ENCODE measurements at places on chromosomes 7 and 10. TPM values are rescaled to one million over a fixed set of nuclear protein-coding genes. Genes with fewer than 3 reads are reported as not detected.

Gene TRUB1
- total RNA-seq: 21.4 TPM

DNA sequence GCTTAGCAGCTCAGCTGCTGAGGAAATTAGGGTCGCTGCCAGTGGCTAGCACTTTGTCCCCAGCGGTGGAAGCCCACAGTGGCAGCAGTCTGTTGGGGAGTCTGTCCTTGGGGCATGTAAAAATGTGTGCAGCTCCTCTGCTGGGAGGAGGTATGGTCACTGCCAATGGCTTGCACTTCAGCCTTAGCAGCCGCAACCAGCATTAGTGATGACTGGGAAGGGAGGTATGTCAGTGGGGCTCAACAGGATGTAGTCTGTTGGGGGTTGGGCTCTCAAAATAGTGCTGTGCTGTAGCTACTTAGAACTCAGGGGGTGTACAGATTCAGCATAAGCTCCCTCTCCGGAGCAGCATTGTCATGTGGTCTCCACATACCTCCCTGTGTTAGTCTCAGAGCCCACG is 189.9 kb downstream of the ZEB1 start:
- DNase-seq: no peak

- DNase-seq: no peak
These were observed 34.7 kb downstream of the PTPN12 start for GRCh38 chr7:77571801-77572200.

- DNase-seq: no peak
These were observed 104.0 kb downstream of the PLXDC2 start for GRCh38 chr10:19920075-19920726.

Gene SPDYE8
- total RNA-seq: not detected

DNA sequence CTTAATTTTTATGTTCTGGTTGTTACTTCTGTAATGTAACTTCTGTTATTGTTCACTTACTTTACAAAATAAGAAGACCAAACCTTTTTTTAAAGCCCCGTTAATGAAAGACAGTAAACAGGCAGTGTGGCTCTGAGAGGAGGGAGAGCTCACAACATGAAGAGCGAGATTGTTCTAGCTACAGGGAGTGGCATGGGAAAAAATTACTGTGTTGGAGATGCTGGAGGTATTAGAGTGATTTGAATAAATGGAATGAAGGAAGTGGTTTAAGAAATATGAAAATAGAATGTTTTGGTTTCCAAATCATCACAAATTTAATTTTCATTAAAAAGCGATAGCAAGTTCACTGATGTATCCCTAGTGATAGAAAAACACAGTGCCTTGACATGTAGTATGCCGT is 31.8 kb downstream of the REEP3 start:
- DNase-seq: no peak

Gene CDHR1
- not detected for total RNA-seq

DNA sequence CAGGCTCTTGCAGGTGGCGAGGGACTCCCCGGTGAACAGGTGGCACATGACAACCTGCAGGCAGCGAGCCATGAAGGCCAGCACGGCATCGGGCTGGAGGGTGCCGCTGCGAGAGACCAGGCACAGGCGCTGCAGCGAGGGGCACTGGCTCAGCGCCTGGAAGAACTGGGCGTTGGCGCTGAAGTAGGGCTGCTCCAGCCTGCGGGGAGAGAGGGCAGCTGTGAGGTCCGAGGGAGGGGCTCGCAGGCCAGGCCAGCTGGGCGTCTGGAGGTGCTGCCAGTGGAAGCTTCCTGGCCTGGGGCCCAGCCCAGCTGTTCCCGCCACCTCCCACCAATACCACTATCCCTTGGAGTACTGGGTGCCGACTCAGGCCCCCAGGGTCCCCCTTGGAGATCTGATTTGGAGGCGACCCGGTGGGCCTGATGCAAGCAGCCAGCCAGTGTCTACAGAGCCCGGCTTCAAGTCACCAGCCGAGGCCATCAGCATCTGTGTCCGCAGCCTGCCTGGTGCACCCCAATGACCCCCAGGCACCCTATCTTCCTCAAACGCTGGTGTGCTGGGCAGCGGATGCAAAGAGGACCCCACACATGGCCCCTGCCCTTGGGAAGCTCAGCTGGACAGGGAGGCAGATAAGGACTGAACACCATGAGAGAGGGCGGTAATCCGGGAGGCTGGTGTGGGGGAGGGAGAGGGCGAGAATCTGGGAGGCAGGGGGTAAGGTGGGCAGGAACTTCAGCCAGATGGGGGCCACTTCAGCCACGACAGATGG is 67.8 kb upstream of the TNRC18 start:
- no peak for DNase-seq

- DNase-seq: no peak
These were observed 230.8 kb upstream of the NPVF start for GRCh38 chr7:25459057-25459456.

Gene PRKAR2B
- total RNA-seq: 0.44 TPM

- no peak for DNase-seq
These were observed 61.3 kb downstream of the CARD11 start for GRCh38 chr7:2982401-2982800.

DNA sequence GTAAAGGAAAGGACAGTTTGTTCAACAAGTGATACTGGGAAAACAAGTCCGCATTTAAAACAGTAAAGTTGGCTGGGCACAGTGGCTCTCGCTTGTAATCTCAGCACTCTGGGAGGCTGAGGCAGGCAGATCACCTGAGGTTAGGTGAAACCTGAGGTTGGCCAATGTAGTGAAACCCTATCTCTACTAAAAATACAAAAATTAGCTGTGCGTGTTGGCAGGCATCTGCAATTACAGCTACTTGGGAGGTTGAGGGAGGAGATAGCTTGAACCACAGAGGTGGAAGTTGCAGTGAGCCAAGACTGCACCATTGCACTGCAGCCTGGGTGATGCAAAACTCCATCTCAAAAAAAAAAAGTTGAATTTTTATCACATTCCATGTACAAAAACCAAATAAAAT is 35.7 kb downstream of the ZNF92 start:
- DNase-seq: no peak

GRCh38 chr7:73602721-73603651 is 21.3 kb downstream of the MLXIPL start:
- peak; percentile 26 for DNase-seq

DNA sequence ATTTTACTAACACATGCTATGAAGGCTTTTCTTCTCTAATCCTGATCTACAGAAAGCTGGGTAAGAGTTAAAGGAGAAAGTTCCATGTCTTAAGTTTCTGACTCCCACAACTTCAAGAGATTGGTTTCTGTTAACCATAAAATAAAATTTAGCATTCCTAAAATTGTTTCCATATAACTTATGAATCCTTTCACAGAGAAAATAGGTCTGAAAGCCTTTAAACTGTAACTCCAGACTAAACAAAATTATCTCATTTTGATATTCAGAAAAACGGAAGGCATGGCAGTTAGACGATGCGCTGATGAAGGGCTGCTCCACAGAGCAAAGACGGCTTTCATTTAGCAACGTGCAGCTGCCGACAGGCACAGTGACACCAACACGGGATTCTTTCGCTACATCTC is 133.3 kb downstream of the SLC25A13 start:
- no peak for DNase-seq

DNA sequence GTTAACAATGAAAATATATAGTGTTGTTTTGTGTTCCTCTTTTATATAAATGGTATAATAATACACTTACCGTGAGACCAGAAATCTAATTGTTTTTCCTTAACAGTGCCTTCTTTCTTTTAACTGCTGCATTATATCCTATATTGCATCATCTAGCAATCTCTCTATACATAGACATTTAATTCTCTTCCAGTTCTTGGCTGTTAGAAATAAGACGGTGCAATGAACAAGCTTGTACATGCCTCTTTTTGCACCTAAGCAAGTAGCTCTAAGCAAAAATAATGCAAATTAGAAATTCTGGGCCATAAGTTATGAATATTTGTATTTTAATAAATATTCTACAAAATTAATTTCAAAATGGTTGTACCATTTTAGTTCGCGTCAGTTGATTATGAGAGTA is 55.9 kb upstream of the AHR start:
- no peak for DNase-seq

Gene TRIM74
- not detected for total RNA-seq

DNA sequence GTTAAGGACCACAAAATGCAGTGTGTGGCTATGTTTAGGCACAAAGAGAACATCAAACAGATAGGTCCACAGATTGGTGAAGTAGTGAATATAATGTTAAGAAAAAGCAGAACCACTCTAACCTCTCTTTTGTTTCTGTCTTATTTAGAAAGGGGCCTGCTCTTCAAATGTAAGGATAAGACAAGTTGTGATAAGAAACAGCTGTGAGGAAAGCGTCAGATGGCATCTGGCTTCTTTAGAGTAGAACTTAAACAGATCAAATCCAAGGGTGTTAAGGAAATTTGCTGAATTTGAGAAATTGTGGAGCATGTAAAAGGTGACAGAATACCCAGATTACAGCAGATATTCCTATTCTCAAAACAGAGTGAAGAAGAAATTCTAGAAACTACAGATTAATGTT is 151.0 kb upstream of the LRGUK start:
- no peak for DNase-seq

GRCh38 chr10:35821339-35821911 is 179.3 kb upstream of the FZD8 start:
- no peak for DNase-seq

DNA sequence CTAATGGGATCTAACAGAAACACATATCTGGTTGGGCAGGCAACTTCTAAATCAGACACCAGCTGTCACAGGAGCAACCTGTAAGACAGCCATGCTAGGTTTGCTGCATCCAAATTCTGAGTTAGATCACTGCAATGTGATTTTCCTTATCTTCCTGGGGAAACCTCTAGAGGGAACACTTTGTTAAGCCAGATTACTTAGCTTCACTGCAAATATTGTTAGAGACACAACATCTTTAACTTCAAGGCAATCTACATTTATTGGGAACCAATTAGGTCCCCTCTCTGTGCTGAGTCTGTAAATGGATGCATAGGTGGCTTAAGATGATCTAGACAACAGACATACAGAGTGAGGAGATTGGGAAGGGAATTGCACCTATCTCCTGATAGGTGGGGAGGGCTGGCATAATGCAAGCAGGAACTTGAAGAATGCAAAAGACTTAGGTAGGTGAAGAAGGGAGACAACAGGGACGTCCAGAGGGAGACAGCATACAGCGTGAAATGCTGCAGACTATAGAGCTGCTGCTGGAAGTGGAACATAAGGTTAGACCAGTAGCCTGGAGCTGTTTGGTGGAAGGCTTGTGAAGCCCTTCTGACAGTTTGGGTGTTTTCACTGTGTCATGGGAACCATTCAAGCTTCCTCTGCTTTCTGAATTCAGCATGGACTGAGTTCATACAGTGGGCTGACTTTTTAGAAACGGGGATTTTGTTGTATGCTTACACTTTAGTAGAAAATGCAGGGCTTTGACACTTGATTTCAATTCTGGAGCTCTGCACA is 109.8 kb upstream of the ELMO1 start:
- no peak for DNase-seq

Gene TAS2R41
- not detected for total RNA-seq

Gene OR2A5
- total RNA-seq: not detected
